EL (cell line): ENCODE measurements at places on chromosomes 7 and 10.

- no peak for DNase-seq
Observed at GRCh38 chr10:17906002-17906401, 45.7 kb upstream of the SLC39A12 start.

DNA sequence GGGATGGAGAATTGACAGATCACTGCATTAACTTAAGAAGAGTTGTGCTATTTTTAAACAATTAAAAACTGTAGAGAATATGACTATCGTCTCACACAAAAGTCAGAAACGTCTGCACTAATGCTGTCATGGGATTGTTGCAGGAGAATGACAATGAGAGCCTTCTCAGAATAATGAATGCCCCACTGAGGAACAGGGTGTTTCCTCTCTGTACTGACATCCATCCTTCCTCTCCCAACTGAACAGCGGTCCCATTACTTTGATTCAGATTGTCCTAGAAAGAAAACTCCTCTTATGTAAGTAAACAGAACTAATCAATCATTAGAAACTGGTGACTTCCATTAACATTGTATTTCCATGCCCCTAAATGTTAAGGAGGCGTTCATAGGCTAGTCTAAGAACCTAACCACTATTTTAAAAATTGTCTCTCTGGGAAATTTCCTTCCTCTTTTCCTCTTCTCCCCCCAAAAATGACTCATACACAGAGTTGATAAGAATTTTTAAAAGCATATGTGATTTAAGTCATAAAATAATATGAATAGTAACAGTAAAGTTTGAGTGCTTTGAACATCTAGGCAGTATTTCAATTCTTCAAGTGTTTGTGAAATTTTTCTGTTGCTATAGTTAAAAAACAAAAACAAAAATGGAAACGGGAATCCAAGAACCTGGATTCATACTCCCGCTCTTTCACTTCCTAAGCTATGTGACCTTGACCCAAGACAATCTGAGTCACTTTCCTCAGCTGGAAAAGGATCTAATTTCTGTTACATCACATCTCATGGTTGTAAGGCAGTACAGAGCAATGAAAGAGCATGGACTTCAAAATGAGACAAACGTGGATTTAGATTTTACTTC is 12.7 kb upstream of the MACC1 start:
- peak; percentile 84 for DNase-seq

GRCh38 chr10:124092860-124093773 is at the start of gene CHST15:
Gene CHST15, minus strand, starts transcription at chr10:124093598. Its CDS starts 47,386 bp downstream, at chr10:124046212.
- DNase-seq: peak; percentile 70

DNA sequence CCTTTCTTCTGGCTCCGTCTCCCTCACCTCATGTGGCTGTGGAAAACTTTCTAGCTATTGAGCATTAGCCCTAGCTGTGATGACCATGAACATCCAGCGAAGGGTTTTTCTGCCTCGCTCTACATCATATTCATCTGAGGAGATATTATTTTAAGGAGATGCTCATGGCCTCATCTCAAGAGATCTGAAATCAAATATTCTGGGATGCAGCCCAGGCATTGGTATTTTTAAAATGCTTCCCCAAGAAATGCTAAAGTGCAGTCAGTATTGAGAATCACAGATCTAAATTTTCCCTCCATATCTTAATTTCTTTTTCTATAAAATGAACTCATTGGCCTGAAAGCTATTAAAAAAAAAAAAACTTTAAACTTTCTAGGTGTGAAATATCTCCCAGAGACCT is 238.2 kb upstream of the CELF2 start:
- no peak for DNase-seq

DNA sequence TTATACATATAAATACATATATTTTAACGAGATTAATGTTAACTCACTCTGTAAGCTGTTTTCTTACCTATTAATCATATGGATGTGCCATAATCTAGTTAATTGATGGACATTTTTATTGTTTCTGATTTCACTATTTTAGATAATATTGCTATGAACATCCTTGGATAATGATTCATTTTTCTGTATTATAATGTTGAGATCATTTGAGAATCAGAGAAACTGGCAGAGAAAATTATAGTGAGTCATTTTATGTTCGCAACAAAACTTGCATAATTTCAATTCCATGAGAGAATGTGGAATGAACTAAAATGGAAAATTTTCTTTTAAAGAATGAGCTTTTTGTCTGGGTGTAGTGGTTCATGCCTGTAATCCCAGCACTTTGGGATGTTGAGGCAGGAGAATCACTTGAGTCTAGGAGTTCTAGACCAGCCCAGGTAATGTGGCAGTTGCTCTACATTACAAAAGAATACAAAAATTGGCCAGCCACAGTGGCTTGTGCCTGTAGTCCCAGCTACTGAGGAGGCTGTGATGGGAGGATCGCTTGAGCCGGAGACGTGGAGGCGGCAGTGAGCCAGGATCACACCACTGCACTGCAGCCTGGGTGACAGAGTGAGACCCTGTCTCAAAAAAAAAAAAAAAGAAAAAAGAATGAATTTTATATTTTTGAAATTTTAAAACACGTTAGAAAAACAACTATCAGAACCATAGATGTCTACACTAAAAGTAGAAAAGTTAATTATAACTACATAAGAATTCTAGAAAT is 40.5 kb downstream of the PAPSS2 start:
- DNase-seq: peak; percentile 75

DNA sequence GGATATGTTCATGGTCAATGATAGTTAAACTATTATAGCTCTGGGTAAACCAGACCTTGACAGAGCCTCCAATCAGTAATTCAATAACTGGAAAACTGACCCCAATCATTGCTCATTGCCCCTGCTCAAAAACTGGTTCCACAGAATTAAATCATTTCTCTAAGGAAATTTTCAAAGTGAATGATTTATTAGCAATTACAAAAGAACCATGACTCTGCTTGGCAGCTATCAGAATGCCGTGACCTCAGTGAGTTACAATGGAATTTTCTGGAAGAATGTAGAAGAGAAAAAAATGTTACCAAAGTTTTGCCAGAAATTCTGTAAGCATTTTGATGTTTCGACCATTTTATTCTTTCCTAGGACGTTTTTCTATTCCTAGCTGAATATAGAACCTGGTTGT is 106.8 kb upstream of the APBB1IP start:
- DNase-seq: no peak

DNA sequence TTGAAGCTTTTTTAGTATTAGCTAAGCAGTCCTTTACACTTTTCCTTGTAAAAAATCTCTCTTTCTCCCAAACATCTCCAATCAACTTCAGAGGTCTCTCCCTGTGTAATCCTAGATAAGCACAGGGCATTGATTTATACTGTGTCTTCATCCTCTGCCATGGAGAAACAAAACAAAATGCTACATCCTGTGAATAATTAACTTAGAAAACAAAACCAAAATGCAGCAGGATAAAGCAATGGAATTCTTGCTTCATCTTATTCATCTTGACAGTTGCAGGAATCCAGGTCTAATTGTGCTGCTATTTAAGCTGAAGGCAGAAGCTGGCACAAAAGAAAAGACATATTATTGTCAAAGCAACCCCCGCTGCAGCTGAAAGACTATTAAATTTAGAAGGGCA is 641.5 kb upstream of the SORCS1 start:
- DNase-seq: no peak

DNA sequence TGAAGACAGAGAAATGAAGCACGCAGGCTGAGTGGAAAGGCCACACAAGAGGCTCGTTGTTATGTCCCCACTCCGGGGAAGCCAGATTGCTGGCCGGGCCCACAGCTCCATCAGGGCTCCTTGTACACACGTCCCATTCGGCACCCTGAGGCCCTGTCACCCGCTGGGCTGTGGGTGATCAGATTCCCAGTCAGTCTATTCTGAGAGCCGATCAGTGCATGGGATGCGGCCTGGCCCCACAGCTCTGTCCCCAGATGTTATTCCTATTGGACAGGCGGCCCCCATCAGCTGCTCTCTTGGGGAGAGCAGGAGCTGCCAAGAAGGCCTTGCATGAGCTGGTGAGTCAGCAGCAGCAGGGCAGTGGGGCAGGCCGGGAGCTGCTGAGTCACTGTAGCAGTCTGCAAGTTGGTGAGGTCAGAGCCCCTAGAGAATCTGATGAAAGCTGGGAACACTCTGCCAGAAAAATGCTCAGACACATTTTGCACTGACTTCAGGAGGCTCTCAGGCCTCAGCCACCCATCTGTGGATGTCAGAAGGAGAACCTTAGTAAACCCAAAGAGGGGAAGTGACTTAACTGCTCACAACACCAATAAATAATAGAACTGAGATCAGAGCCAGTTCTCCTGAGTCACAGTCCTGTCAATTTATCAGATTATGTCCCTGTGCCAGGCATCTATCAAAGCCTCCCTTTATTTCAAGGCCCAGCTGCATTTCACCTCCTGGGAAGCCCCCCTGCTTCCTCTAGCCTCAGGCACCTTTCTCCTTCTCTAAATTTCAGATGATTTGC is 9.4 kb upstream of the PSAP start:
- peak; percentile 100 for DNase-seq

GRCh38 chr10:69318867-69319727 is 40.8 kb downstream of the HK1 start:
- peak; percentile 72 for DNase-seq

DNA sequence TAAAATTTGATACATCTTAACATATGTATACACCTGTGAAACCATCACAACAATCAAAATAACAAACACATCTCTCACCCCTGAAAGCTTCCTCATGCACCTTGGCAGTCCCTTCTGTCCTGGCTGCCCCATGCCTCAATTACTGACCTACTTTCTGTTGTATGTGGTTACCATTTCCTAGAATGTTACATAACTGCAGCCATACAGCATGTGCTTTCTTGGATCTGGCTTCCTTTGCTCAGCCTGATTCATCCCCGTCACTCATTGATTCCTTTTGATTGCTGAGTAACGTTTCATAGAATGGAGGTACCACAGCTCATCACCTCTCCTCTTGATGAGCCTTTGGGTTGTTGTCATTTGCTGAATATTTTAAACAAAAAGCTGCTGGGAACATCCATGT is 165.3 kb downstream of the CELF2 start:
- no peak for DNase-seq

- peak; percentile 18 for DNase-seq
Observed at GRCh38 chr10:122333037-122333436, 41.5 kb upstream of the PLEKHA1 start.

DNA sequence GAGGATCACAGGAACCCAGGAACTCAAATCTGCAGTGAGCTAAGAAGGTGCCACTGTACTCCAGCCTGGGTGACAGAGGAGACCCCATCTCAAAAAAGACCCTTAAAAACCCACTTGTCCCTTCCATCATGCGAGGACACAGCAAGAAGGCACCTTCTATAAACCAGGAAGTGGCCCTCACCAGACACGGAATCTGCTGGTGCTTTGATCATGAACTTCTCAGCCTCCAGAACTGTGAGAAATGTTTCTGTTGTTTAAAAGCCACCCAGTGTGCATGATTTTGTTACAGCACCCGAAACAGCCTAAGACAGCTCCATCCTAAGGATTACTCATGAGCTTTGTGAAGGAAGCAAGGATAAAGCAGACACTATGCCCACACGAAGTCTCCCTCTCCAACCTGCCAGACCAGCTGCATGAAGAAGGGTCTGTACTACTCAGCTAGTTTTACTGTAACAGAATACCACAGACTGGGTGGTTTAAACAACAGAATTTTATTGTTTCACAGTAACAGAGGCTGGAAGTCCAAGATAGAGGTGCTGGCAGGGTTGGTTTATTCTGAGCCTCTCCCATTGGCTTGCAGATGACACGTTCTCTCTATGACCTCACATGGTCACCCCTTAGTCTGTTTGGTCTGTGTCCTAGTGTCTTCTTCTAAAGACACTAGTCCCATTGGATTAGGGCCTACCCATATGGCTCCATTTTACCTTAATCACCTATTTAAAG is 13.7 kb downstream of the VIM start:
- no peak for DNase-seq

DNA sequence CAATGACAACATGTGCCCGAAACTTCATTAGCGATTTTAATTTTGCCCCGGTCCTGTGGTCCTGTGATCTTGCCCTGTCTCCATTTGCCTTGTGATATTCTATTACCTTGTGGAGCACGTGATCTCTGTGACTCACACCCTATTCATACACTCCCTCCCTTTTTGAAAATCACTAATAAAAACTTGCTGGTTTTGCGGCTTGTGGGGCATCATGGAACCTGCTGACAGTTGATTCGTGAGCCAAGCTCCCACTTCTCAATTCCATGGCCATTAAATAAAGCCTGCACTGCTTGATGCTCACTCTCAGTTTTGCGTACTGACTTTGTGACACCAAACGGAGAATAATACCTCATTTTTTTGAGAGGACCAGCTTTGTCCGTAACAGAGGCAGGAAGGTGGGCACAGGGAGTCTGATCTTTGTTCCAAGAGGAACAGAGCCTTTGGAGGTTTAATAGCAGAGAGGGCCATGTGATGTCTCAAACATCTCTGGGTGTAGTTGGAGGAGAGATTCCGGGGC is 3.8 kb upstream of the ADAMTS14 start:
- peak; percentile 40 for DNase-seq

- no peak for DNase-seq
Observed at GRCh38 chr10:33698033-33698432, 363.6 kb upstream of the NRP1 start.

GRCh38 chr7:37769291-37769690 is 79.1 kb upstream of the NME8 start:
- DNase-seq: no peak

- DNase-seq: peak; percentile 43
Observed at GRCh38 chr10:52526251-52526823, 212.3 kb downstream of the DKK1 start.

- no peak for DNase-seq
Observed at GRCh38 chr7:103867874-103868273, 121.6 kb downstream of the RELN start.

DNA sequence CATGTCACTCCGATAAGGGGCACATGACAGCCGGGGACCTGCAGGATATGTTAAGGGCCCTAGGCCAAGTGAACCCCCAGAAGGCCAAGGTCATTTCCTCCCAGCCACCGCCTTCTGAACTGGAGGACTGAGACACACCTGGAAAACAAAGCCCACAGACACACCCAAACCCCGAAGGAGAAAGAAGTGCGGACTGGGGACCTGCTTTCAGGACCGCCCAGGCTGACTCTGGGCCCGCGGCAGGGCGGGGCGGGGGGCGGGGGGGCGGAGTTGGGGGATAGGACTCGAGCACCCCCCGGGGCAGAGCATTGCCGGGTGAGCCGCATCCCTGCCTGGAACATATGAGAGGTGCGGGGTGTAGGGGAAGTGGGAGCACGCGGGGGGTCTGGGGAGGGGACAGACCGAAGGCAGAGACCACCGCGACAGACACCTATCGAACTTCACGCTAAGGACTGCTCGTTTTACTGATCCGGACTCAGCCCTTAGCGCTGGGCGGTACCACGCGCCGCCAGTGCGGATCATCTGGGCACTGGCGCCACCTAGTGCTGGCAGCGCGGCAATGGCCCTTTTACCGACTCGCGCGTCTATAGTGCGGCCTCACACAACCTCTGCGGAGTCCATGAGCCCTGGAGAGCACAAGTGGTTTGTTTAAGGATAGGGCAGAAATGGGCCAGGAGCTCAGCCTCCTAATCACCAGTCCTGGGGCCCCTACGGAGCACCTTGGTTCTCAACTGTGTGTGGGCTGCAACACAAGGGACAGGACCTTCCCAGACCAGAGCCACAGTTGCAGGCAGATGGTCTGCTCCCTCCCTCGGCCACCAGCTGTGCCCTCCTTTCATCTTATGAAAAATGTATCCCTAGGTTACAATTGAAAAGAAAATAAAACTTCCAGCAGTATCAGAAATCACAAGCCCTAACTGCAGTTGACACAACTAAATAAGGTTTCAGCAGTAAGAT is 157.6 kb downstream of the HERPUD2 start:
- peak; percentile 71 for DNase-seq
